ENCODE measurements at places on chromosomes 7 and 10.

GRCh38 chr10:102863660-102864059 lies 5.6 kb upstream of the AS3MT start:
- peak; percentile 70 for DNase-seq

DNA sequence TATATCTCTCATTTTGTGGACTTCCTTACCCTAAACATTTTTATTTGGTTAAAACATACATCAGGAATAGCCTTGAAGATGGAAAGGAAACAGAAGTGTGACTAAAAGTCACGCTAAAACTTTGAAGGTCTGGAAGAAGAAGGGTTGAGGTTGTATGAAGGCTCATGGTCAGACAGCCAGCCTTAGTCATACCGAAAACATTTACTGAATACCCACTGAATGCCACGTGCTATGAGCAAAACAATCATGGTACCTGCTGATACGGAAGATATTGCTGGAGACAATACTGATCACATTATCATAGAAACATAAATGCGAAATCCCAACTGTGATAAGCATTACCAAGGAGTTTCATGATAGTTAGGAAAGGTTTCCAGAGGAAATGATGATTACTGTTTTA lies 64.0 kb downstream of the PDZD8 start:
- DNase-seq, result no peak

DNA sequence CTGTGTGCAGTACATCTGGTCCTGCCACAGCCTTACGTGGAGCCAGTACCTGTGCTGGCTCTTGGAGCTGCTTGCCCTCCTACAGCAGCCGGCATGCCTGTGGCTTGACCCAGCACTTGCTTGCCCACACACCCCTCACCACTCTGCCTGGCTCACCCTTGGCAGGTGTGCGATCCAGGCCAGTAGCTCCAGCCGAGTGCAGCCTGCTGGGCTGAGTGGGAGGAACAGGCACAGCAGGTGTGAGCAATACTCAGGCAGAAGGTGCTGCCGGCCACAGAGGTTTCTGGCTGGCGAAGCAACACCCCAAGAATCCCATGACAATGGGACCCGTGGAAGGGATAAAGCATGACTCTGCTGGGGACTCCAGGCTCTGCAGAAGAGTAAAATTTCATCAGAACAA lies 173.5 kb upstream of the ADCY1 start:
- no peak for DNase-seq

DNA sequence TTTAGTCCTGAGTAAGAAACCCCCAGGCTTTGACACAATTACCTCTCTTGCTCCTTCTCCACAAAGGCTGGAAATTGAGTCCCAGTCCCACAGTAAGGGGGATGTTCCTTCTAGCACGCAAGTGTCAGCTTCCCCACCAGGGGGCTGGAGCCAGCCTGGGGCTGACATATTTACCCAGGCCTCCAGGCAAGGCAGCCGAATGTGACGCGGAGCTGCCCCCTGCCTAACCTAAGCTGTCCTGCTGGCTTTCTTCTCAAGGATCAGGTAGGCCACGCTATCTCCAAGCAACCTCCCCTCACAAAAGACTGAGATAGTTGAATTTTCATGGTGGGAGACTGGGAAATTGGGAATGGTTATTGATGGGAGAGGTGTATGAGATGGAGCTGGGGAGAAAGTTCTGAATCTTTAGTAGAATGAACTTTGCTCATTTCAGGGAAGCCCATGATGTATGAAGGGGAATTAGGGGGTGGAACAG lies 19.2 kb upstream of the BMPER start:
- DNase-seq, result peak; percentile 52

DNA sequence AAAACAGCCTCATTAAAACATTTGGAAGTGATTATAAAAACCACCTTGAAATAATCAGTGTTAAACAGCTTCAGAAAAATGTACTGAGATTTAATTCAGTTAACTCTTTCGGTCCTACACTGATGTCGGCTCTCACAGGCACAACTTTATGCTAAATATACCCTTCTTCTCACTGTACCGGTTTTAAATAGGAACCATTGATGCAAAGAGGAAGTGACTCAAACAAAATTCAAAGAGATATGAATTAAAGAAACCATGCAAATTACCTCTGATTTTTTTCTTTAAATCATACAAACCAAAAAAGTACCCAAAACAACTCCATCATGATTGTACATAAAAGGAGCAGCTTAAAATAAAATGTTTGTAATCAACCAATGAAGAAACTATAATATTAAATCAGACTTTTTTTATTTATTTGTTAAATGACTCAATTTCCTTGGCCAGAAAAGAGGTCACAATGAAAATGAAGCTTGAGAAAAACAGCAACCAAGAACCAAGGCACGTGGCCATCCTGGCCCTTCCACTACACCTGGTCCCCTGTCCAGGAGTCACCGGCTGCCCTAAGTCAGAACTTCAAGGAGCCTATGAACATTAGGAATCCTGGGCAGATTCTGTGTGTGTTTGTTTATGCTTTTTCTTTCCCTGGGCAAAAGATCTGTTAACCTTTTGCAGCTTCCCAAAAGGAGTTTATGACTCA lies 73.0 kb upstream of the CABCOCO1 start:
- peak; percentile 6 for DNase-seq

DNA sequence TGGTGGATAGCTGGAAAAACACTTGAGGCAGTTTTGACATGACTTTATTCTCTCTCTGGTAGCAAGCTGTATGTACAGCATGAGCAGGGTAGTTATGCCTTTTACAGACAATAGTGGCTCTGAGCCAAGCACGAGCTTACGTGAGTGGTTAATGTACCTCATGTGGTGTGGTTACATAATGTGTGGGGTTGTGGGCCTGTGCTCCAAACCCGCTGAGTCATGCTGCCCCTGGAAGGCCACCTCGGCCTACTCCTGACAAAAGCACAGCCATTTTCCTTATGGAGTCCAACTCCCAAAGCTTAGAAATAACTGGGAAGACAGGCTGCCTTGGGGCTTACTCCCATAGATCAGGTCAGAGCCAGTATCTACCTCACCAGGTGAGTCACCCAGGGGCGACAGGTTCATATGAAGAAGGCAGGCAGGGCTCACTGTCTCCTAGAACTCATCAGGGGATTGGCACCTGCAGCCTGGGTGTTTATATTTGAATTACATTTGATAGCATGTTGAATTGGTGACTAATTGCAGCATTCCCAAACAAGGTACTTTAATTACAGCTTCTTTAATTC lies 404.5 kb downstream of the ADRA2A start:
- no peak for DNase-seq

DNA sequence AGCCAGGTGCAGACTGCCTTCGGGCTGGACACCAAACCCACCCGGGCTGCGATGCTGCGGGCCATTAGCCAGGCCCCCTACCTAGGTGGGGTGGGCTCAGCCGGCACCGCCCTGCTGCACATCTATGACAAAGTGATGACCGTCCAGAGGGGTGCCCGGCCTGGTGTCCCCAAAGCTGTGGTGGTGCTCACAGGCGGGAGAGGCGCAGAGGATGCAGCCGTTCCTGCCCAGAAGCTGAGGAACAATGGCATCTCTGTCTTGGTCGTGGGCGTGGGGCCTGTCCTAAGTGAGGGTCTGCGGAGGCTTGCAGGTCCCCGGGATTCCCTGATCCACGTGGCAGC lies 50.0 kb downstream of the VWA2 start:
- no peak for DNase-seq

- no peak for DNase-seq
These were observed 820.7 kb downstream of the GRID1 start for GRCh38 chr10:85545874-85546273.

DNA sequence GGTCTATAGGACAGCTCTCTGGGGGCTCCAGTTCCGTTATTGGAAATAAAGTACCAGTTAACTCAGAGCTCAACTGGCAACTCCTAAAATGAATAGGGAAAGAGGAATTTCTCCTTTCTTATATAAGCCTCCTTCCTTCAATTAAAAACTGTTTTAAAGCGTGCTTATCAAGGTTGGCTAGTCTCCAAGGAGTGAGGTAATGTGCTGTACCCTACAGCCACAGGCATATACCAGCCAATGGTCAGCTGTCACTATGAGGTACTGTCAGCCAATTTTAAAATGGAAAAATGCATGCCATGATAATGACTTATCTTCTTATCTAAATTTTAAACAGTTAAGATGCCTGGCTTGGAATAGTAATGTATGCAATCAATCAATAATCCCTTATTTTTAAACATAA lies 76.2 kb downstream of the PLCE1 start:
- peak; percentile 3 for DNase-seq

GRCh38 chr10:31583293-31583692 lies 264.3 kb downstream of the ZEB1 start:
- DNase-seq, result no peak

- no peak for DNase-seq
These were observed 2.4 kb downstream of the EIF4H start for GRCh38 chr7:74176555-74176954.

GRCh38 chr7:158407581-158408317 lies 179.9 kb downstream of the PTPRN2 start:
- DNase-seq, result peak; percentile 67

DNA sequence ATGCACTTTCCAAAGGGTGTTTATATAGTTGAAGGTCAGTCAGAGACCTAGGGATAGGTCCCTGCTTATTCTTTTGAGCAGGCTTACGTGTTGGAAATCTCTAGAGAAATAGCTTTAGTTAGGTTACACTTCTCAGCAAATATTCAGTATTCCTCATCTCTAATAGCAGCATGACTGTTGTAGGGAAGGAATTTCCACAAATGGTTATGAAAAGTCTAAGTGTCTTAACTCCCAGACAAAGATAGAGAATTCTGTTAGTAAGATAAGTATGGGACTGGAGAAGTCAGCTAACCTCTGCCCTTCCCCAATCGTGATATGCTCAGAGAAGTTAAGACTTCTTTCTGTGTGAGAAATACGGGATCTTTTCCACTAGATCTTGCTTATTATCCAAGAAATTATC lies 16.5 kb downstream of the SGPL1 start:
- no peak for DNase-seq

DNA sequence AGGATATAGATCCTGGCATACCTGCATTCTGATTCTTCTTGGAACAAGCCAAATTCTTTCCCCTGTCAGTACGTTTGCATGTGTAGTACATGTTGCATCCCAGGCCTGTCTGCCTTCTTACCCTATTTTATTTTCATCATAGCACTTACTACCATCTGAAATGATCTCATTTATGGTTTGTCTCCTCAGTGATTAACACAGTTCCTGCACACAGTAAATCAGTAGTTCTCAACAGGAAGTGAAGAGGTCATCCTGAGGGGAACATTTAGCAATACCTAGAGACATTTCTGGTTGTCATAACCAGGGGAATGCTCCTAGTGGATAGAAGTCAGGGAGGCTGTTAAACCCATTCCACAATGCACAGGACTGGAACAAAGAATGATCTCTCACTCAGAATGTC lies 38.2 kb upstream of the SLC26A4 start:
- no peak for DNase-seq

- no peak for DNase-seq
These were observed 108.8 kb upstream of the MPP7 start for GRCh38 chr10:28411648-28412047.

Data from hematopoietic multipotent progenitor cell treated with erythropoietin and hydrocortisone succinate and interleukin-3 and kit ligand, for 6 days (in vitro differentiated cells).